ENCODE measurements at places on chromosomes 2 and 18.

DNA sequence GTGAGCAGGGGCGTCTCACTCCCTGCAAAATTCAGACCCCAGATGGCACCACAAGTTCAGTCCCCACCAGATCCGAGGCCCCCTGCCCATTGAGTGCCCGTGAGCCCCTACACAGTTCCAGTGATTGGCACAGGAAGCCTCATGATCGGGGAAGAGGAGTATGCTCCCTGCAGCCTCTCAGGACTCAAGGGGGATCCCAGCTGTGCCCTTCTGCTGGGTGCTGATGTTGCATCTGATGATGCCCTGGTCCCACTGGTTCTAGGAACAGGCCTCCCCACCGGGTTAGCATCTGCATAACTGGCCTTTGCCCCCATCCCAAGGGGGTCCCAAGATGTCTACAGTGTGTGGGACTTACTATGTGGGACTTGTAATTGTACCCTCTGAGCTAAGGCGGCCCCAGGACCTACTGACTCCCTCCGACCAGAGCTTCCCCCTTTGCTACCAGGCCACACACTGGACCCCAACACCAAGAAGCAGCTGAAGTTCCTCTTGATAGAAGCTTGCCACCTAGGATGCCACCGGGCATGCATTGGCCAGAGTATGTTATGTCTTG, 8.6 kb downstream of the ALPG start:
- no peak for DNase-seq

DNA sequence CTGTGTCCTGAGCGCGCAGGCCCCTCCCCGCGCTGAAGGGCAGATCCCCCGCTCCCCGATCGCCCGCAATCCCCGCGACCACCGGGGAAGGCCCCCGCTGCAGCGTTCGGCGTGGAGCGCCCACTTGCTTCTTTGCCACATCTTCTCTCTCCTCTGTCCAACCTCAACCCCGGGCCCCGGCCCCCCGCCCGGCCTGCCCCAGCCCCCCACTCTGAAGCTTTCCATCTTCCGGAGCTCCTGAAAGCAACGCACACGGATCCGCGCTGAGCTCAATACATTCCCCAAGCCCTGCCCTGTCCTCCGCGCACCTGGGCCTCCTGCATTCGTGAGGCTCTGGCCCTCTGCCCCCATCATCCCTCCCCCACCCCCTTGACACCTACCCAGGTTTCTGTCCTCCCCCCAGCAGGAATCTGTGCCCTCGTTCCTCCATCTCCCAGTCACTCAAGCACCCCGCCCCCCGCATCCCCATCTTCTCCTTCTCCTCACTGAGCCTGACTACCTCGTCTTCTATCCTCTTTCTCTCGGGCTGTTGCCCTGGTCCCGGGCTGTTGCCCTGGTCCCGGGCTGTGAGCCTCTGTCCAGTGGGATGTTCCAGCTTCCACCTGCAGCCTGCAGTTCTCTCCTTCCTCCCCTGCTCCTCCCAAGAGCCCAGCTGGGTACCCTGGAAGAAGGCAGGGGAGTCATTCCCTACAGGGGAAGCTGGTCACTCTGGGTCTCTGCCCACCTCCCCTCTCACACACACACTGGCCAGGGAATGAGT, 7.8 kb downstream of the SPEG start:
- DNase-seq, result no peak

DNA sequence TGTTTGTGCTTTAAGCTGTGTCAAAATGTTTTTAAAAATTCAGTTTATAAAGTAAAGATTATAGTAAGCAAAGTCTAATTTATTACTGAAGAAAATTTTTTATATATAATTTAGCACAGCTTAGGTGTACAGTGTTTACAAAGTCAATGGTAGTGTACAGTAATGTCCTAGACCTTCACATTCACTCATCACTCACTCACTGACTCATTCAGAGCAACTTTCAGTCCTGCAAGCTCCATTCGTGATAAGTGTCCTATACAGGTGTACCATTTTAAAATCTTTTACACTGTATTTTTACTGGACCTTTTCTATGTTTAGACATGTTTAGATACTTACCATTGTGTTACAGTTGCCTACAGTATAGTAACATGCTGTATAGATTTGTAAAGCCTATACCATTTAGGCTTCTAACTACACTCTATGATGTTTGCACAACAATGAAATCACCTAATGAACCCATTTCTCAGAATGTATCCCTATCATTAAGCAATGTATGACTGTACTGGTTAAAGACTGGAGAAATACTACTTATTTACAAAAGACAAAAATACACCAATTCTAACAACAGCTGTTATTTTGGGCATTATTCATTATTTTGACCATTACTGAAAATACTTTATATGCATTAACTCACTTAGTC, 95.1 kb downstream of the STRN start:
- DNase-seq, result no peak

DNA sequence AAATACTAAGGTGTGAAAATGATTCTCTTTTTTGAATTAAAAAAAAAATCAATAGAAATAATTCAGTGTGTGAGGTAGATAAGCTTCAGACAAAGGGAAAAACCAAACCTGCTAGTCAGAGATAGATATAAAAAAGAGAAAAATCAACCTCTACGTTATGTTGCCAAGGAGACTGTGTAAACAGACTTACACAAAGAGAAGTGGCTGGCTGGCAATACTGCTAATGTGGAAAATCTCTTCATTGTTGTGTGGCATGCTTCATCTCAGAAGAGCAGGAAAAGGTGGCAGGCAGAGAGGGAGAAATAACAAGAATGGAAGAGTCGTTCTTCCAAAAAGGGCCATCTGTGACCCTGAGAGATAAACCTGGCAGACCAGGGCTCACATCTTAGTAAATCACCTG, 200.8 kb downstream of the SLC8A1 start:
- peak; percentile 12 for DNase-seq

- DNase-seq, result no peak
These were observed 66.2 kb downstream of the SP3 start for GRCh38 chr2:173898996-173899395.

- no peak for DNase-seq
These were observed 6.3 kb upstream of the INO80D start for GRCh38 chr2:206092297-206092696.

GRCh38 chr18:36006997-36007396, 34.5 kb downstream of the RMP24 start:
- no peak for DNase-seq

- DNase-seq, result peak; percentile 52
These were observed 4.4 kb upstream of the KYNU start for GRCh38 chr2:142872882-142873724.

DNA sequence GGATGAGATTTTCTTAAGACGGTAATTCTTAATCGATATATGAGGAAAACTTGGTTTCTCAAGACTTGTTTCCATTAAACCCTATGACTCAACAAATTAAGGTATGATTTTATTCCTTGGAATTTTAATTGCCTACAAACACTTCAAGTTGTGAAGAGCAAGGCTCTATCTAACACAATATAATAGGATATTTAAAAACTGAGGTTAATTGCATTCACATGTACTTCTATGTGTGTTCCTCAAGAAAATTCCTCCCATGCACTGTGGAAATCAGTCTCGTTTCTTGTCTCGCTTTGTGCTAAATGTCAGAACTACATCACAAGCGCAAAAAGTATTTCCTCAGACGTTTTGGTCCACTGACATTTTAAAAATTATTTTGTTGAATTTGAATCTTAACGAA, 109.6 kb upstream of the UNC80 start:
- DNase-seq, result no peak

- DNase-seq, result no peak
These were observed 144.2 kb upstream of the HDAC4 start for GRCh38 chr2:239544918-239545465.

DNA sequence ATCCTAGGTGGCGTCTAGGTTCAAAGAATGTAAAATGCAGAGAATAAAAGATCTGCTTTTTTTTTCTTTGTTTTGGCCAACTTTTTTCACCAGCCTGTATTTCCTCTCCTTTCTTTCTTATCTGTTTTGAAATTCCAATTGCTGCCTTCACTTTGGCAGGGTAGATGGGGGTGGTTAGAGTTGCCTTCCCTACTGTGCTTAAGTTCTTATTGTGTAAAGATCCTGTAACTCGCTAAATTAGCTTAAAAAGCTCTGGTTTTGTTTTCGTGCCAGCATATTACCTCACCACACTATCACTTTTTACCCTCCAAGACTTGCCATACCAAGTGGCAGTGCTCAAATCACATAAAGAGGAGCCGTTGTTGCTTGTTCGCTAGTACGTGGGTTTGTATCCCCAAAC, 921.7 kb downstream of the DPP10 start:
- no peak for DNase-seq

DNA sequence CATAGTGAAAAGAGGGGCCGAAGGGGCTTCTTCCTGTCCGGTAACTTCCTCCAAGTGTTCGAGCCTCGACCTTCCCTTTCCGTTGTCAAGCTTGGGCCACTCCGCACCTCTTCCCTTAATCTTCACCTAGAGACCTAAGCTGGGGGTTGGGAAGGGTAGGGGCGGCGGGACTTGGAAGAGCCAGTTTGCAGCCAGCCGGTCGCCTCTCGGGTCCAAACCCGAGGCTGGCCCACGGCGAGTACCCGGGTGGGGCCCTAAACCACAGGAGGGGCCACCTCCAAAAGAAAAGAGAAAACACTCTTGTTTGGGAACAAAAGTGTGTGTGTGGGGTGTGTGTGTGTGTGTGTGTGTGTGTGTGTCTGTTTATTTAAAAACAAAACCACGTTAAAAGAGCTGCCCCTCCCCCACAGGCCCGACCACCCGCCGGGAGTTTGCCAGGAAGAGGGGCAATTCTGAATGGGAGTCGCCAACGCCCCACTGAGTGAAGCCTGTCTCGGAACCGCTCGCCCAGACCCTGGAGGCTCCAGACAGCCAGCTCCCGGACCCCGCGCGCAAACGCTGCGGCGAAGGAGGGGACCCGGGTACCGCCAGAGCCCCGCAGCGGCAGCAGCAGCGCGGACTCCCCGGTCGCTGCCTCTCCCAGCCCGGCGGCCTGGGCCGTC, 488 bp upstream of the RHOB start:
- no peak for DNase-seq

DNA sequence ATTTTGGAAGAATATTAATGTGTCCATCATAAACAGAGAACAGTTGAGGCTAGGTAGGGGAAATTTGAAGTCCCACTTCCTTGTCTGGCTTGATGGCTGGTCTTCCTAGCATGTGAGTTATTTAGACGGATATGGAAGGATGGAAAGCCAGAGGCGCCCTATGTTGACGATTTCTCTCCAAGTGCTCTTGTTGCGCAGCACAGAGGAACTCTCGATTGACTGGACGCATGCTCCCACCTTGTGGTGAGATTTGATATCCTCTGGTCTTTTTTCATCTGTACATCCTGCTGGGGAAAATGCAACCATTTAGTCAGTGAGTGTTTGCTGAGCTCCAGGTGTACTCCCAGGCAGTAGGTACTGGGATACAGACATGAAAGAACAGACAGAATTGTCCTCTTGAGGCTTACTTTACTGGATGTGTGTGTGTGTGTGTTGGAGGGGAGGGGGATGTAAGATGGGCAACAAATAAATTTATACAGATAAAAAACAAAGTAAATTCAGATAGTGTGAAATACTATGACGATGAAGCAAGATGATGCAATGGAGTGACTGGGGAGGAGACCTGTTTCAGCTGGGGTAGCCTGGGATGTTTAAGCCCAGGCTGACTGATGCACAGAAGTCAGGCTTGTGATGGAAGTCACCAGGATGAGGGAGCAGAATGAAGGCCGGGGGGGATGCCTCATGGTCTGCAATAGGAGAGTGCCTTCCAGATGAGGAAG, 137.2 kb downstream of the TRIM43 start:
- DNase-seq, result peak; percentile 59

GRCh38 chr2:198657512-198658121, 800.1 kb downstream of the SATB2 start:
- no peak for DNase-seq

GRCh38 chr2:240567137-240567871, 980 bp upstream of the RNPEPL1 start:
- DNase-seq, result no peak

DNA sequence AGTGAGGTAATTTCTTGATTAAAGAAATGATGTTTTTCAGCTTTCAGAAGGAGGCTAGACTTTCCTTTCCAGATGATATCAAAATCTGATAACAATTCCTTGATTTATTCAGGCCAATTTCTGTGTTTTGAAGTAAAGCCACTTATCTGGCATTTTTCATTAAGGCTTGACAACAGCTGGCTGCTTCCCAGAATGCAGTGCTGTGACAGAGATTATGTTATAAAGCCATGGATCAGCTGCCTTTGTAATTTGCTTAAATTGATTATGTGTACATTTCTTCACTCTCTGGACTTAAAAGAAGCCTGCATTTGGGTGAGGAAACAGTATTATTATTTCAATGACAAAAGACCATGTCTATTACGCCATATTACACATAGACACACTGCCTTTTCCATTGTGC, 136.0 kb downstream of the PLCL1 start:
- DNase-seq, result no peak

DNA sequence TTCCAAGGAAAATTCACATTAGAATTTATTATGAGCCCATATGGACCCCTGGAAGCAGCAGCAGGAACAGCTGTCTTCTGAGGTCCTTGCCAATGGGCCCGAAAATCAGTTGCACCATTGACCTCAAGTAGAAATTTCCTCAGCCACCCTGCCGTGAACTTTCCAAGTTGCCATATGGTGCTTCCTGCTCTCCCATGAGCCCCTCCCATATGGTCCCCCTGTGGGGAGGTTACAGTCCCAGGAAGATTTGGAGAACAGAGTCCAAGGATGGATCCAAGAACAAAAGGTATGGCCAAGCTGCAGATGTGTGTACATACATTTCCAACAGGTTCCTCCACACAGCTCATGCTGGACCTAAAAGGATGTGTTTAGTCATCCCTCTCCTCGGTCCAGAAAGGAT, 34.6 kb downstream of the DIPK1C start:
- DNase-seq, result no peak

- no peak for DNase-seq
These were observed 1.4 kb downstream of the CCDC85A start for GRCh38 chr2:56185101-56185581.

GRCh38 chr18:59871711-59872362, 28.0 kb upstream of the PMAIP1 start:
- DNase-seq, result no peak

GRCh38 chr2:11158916-11159573, 3.8 kb downstream of the SLC66A3 start:
- DNase-seq, result no peak

DNA sequence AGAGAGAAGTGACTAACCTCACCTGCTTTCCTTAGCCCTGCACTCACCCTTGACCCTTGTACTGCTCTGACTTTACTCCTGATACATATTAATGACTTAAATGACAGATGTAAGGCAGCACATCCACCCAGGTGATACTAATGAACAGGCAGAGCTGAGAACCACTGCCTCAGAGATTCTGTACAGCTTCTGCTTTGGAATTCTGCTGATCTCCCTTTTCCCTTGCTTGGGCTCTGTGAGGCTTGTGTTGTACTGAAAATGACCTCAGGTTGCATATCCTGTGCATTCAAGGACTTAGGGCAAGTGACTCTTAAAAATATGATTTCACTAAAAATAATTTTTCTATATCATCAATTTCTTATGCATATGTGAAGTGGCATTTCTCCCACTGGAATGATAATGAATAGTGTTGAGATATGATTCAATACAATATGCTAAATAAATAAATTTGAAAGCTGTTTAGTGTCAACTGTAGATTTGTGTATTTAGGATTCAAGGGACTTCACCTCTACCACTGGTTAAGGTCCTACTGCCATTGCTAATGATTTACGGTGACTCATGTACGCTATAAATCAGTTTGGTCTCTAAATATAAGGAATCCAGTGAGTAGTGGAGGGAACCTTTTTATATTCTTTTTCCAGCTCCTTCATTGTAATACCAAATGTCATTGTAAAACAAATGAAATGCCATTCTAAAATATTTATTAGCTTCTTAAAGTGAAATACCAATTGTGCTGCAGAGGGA, 328.3 kb downstream of the SOCS6 start:
- no peak for DNase-seq

GRCh38 chr2:21404827-21405625, 281.3 kb downstream of the TDRD15 start:
- DNase-seq, result no peak

GRCh38 chr2:86471637-86472036, 30.5 kb downstream of the KDM3A start:
- DNase-seq, result no peak
